ENCODE measurements at places on chromosomes 2 and 18.

GRCh38 chr2:179764710-179765109 is 96.7 kb downstream of the ZNF385B start:
- DNase-seq, result no peak

DNA sequence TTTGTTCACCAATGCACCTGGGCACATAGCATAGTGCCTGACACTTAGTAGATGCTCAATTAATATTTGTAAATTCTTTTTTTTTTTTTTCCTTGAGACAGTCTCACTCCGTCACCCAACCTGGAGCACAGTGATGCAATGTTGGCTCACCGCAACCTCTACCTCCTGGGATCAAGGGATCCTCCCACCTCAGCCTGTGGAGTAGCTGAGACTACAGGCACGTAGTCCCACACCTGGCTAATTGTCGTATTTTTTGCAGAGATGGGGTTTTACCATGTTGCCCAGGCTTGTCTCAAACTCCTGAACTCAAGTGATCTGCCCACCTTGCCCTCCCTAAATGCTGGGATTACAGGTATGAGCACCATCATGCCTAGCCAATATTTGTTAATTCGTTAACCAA is 23.2 kb upstream of the LPIN2 start:
- DNase-seq, result no peak

DNA sequence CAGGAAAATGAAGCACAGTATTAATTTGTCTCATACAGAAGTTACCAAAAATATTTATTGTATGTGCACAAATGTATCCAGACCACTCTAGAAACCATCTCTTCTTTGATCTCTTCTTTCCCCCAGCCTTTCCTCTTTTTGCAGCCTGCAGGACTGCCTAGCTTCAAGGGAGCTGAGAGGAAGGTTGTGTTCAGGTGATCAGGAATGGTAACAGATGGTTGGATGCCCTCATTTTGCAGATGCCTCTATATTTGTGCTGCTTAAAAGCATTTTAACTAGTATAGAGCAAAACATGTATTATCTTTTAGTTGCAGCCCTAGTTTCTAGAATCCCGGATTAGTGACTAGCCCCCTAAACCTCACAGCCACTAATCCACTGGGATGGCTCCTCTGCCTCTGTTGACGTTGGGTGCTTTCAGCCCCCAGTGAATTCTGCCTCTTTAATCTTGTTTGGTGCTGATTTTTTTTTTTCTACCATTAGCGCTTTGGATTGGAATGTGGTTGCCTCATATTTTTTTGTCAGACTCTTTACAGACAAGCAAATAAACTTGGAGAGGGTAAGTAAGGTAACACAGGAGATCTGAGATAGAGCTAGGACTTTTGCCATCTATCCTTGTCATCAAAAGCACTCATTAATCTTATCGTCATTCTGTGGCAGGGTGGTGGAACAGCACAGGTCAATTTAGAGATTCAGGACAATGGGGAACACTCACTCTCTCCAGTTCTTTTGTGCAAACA is 103.8 kb upstream of the NDUFV2 start:
- peak; percentile 56 for DNase-seq

GRCh38 chr18:73577365-73577764 is 570.3 kb downstream of the FBXO15 start:
- DNase-seq, result peak; percentile 43

GRCh38 chr2:184004289-184004947 is 593.9 kb upstream of the ZNF804A start:
- DNase-seq, result no peak

- DNase-seq, result no peak
These were observed 30.3 kb downstream of the ME2 start for GRCh38 chr18:50909261-50909660.

DNA sequence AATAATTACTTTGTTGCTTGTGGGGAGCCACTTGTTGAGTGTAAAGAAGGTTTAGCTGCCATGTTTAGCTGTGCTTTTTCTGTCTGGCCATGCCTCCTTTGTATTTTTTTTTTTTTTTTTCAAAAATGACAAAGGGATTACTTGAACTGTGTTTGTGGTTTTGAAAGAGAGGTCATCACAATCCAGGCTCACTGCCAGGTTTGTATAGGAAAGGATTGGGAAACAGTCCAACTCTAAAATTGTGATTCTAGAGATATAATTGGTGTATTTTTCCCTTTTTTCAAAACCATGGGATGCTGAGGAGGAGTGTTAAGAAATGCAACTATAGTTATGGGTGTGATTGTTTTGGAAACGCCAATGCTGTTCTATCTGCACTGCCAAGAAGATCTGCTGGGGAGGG is 4.3 kb downstream of the ITPRIPL1 start:
- peak; percentile 81 for DNase-seq

- peak; percentile 86 for DNase-seq
These were observed 22.3 kb downstream of the ATP8B1 start for GRCh38 chr18:57780706-57781347.

DNA sequence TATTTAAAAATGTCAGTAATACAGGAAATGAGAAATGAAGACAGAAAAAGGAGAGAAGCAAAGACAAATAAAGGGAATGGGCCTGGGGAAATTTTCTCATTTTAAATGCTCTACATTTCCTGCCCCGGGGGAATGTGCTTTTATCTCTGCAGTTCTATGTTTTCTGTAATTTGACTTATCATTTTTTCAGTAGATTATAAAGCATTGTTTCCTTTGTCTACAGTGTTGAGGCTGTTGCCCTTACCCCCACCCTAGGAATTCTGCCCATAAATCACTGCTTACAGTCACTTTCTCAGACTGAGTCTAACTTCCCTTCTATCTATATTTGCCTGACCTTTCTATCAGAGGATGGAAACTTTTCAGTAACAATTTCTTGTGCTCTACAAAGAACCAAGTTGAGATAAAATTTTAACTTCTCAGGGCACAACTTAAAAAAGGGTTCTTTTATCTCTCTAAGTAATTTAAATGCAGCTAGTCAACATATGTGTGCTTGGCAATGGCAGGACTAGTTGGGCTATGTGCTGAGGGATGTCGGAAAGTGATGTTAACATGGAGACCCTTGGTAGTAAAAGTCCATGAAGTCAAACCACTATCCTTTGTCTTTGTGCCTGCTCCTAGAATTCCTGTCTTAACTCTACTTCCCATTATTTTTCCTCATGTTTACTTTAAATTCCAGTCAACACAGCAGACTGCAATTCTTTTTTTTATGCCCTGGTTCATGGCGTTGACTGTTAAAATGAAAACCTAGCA is 146.5 kb upstream of the MMADHC start:
- DNase-seq, result peak; percentile 94

Data from fibroblast of the aortic adventitia (primary cell).